Activated CD4-positive, alpha-beta T cell treated with anti-CD3 and anti-CD28 coated beads for 36 hours (primary cell): ENCODE measurements at places on chromosomes 6 and 20. TPM values are rescaled to one million over a fixed set of nuclear protein-coding genes. Genes with fewer than 3 reads are reported as not detected.

DNA sequence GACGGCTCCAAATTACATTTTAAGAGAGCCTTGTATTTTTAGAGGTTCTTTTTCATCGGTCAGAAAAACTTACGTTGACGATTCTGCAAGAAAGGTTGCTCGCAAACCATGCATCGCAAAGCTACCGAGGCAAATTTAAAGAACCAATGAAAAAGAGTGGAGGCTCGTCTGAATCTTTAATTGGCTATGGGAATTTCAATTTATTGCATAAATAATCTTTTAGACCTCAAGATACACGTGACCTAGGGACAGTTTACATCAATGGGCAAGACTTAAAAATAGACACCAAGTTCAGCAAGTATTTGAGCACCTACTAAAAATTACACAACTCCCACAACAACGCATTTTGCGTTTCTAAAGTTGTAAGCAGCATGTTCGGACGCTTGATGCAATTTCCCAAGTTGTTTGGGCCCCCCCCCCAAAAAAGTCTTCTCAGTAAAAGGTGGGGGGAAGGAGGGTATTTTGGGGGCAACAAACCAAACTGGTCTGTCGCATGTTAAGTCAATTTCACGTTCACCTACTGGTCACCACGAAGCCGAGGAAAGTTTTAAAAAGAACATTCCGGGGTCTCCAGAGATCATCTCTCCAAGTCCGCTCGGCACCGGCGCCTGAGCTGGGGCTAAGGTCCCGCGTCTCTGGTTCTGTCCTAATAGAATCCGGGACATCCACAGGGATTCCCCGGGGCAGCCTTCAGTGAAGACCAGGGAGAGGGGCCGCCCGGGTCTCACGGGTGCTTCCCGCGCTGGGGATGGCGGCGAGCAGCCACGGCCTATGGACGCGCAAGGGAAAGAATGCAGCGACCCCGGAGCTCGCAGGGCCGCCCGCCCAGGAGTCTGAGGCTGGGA, 851 bp downstream of the SNX5 start:
- DNase-seq: peak; percentile 16

DNA sequence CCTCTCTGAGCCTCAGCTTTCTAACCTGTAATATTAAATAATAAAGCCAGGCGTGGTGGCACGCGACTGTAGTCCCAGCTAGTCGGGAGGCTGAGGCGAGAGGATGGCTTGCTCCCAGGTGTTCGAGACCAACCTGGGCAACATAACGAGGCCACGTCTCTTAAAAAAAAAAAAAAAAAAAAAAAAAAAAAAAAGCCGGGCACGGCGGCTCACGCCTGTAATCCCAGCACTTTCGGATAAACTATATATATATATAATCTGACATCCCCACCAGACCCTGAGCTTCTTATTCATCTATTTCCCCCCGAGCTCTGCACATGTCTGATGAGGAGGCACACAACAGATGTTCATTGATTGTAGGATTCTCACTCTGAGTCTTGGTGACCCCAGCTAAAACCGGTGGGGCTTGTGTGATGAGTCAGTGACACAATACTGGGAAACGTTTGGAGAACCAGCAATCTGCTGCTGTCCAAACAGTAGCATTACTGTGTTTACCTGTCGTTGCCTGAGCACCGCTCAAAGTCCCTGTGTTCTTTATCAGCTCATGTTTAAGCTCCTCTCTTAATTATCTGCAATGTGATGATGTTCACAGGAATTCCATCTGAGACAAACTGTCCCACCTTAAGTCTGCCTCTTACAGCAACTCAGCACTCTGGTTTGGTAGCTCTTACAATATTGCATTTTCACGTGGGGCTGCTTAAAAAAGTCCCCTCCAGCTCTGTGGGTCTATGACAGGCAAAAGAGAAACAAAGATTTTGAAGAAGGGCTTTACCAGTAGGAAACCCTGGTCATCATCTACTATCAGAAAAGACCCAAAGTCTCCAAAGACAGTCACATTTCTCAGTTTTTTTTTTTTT, 1.0 kb upstream of the SPATA2 start:
- peak; percentile 40 for DNase-seq

The ETV7 gene
- total RNA-seq: 2.4 TPM

DNA sequence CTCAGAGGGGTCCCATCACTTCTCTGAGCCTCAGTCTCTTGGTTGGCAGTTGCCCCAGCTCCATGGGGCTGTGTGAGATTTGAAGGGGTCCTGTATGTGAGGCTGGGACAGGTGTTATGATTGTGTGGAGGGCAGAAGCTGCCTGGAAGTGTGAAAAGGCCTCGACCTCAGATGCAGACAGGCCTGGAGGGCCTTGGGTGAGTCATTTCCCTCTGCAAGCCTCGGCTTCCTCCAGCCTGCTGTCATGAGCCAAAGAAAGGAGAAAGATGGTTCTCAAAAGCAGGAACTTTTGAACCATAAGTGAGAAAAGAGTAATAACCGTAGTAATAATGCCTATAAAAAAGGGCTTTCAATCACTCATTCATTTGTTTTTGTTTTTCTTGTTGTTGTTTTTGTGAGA, 37.5 kb downstream of the SNAI1 start:
- no peak for DNase-seq

The CRIP3 gene
- 1.8 TPM for total RNA-seq

The FAM209B gene
- not detected for total RNA-seq

DNA sequence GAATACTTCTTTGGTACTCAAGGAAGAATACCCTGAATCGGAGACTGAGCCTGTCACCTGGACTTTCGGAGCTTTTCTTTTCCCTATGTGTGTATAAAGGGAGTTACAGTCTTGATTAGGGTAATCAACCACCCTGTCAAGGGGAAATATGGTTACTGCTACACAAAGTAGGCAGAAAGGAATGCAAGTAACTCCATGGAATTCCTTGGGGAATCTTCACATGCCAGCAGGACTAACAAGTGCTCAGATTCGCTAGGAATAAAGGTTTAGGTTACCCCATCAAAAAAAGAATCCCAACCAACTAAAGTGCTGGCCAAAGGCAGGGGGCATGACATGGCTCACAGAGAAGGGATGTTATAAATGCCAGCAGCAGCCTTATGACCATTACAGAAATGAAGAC, 10.4 kb downstream of the KCNS1 start:
- DNase-seq: no peak

GRCh38 chr20:34420146-34420545, 57.1 kb downstream of the ITCH start:
- DNase-seq: no peak

GRCh38 chr6:40992746-40993145, 46.3 kb downstream of the UNC5CL start:
- DNase-seq: no peak

- DNase-seq: no peak
These were observed 48.9 kb downstream of the CDH22 start for GRCh38 chr20:46259260-46259859.

GRCh38 chr6:36571122-36572043, 22.8 kb upstream of the SRSF3 start:
- DNase-seq: no peak

GRCh38 chr6:35056952-35057351, 84.2 kb downstream of the TCP11 start:
- DNase-seq: no peak

DNA sequence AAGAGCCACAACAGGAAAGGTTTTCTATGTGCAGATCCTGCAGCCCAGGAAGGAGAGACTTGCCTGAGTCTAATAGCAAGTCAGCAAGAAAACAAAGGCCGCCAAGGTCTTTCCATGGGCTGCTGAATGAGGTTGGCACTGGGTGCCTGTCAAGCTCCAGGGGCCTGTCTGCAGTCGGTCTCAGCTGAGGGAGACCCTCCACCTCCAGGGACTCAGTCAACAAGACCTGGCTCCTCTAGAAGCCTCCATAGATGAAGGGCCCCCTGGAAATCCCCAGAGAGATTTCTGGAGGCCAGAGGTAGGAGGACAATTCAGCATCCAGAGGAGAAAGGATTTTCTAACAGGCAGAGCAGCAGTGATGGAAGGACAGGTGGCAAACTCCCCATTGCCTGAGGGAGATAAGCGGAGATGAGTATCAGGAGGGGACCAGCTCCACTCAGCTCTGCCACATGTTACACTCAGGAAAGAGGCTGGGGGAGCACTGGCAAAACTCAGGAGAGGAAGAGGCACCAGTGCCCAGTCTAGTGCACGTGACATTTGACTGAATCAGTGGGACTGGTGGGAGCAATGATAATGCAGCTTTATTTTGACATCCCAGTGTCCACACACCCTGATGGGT, 33.5 kb upstream of the FKBP1A start:
- no peak for DNase-seq

The TSHZ2 gene
- total RNA-seq: 43.6 TPM

The MOXD1 gene
- total RNA-seq: not detected

DNA sequence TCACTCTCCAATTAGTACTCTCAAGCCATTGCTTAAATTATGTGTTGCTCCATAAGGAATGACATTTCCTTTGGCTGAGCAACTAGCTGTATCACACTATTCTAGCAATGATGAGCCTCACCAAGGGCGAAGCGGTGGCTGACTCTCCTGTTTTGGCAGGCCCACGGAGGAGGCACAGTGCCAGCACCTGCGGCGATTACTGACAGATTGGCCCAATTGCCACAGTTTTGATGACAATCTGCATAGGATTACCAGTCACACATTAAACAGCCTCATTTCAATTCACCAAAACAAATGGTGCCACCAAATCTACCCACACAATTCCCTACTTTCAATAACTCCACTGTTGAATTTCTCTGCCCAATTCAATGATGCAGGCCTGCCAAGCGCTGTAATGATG, 286.9 kb downstream of the PTPRK start:
- DNase-seq: no peak

DNA sequence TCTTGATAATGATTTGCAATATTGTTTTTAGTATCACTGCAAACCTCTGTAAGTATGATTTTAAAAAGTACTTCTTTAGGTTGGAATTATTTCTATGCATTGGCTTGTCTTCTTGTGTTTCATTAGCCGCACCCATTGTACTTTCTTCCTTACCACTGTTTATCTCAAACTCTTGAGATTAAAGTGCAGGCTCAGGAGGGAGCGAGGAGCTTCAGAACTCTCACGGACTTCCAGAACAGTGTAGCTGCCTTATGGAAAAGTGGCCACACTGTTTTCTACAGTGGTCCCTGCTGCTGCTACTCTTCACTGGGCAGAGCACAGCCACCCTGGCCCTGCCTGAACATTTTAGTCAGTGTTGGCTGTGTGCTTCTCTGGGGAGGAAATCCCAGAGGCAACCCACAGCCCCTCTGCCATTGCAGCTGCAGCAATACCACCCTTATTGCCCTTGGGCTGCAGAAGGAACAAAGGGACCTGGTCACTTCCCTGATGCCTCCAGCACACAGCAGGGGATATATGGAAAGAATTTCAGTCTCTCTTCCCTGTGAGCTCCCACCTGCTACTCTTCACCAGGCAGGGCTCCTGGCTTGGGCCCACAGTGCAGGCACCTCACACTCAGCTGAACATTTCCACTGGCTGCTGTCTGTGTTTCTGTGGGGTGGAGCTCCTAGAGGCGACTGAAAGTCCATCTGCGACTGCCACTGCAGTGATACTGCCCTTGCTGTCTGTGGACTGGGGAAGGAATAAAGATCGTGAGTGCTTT, 91.7 kb upstream of the MAP3K4 start:
- DNase-seq: no peak

DNA sequence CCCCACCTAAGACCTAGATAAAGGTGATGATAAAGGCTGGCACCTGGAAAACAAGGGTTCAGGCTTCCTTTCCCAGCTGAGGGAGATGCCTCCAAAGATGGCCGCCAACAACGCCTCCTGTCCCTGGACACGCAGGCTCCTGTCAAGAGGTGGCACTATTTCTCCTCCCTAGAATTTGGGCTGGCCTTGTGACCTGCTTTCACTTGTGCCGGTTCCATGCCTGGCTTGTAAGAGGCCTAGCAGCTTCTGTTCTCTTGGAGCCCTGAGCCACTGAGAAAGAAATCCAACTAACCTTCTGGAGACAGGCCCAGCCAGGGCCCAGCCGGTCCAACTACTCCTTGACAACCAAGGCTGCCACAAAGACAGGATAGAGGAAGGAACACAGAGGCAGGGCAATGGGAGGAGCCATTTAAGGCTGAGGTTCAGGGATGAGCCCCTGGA, 60.2 kb upstream of the RALY start:
- peak; percentile 78 for DNase-seq

GRCh38 chr6:38792356-38792755, 77.2 kb downstream of the DNAH8 start:
- no peak for DNase-seq

- no peak for DNase-seq
These were observed 351.7 kb downstream of the CDC5L start for GRCh38 chr6:44739181-44739580.

DNA sequence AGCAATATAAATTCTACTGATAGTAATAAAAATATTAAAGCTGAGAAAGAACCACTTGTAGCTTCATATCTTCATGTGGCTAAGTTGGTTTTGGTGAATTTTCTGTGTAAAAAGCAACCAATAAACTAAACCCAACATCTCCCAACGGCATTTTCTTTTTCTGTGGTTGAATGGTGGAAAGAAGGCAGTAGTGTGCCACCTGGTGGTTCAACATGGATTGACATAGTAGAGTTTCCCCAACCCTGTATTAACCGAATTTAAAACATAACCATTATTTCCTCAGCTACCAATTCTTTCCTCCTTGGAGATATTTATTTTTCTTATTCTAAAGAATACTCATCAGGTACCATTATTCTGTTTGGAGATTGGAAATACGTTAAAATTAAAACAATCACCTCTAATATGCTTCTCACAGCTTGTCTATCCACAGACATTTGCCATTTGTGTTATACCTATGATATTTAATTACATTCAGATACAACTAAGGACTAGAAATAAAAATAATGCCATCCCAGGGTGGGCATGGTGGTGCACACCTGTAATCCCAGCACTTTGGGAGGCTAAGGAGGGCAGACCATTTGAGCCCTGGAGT, 117.1 kb upstream of the EEF1E1 start:
- peak; percentile 57 for DNase-seq

DNA sequence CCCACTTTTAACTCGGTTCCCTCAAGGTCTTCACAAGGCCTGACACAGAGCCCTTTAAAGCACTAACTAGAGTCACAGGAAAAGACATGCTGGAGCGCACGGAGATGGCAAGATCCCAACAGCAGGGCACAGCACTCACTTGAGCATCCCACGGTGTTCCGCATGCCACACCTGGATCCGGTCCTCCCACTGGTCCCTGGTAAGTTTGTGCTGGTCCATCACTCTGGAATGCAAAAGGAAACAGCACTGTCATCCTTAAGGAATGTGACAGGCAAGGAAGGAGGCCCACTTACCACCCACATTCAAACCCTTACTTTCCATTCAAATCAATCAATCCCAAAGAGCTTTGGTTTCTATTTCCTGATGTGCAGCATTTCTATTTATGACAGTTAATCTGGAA, 34.7 kb downstream of the EZR start:
- DNase-seq: no peak

- DNase-seq: no peak
These were observed 102.9 kb downstream of the CDH4 start for GRCh38 chr20:61354901-61355495.
